Stimulated activated naive B cell treated with anti-CD40 and anti-IgM and Interleukin-4, amounts not matched to agents 10 μg/mL and 1 μg/mL and 100 μg/mL, for 72 hours (primary cell): ENCODE measurements at places on chromosomes 6 and 20.

DNA sequence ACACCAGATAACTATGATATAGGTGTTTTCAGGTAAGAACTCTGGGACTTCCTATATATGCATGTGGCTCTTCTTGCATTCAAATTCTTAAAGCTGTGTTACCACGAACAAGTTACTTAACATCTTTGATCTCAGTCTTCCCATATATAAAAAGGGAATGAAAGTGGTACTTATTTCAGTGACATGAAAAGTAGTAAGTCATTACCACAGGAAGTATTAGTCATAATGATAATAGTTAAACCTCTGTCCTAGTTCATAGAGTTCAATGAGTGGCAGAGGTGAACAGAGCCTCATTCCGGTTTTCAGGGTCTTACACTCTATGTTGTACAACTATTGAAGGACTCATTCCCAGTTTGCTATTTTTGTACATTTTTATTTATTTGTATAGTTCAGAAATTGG lies 237.0 kb downstream of the NKAIN2 start:
- no peak for DNase-seq

DNA sequence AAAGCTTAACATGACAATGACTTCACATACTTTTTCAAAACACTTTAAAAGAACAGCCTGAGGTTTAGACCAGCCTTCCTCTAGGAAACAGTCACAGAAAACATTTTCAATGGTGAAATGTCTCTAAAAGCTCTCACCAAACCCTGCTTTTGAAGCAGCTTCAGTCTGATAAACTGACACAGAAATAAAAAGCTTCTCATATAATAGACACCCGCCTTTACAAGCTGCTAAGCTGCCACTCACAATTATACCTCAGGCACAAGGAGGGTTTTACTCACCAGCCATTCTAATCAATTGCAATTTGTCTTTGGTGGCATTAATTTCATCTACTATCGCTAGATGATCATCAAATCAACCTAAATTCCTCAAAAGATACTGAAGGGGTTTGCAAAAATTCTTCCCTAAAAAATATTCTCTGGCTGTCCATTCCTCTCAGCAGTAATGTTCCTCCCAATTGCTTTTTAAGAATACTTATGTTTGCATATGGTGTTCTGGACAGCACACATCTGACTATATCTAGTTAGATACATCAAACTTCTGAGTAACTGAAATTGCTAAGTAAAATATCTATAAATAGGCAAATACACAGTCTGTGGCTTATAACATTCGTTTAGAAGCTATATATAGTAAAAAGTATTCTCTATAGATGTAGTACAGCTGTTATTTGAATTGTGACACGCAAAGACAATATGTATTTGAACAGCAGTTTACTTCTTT lies 29.4 kb downstream of the KIF13A start:
- DNase-seq = no peak

GRCh38 chr20:11987526-11987925 lies 69.8 kb downstream of the BTBD3 start:
- DNase-seq = no peak

DNA sequence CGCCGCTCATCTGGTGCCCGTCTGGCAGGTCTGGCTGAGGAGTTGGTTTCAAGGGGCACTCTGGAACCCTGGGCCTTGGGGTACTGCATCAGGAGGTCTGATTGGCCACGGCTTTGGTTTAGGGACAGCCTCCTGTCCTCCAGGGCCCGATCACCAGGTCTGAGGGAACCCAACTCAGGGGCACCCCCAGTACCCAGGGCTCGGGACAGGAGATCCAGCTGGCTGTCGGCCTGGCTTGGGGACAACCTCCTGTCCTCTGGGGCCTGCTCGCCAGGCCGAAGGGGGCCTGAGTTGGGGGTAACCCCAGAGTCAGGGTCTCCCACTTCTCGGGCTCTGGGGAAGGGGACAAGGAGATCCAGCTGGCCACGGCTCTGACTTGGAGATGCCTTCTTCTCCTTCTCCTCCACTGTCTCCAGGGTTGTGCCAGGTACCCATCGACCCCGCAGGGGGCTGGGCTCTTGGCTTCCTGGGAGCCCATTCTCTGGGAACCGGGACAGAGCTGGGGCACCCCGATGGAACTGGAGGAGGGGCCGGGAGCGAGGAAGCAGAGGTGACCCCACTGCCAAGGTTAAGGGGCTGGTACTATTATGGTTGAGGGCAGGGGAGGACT lies 2.4 kb upstream of the EIF6 start:
- no peak for DNase-seq

GRCh38 chr6:127366282-127367022 lies 23.0 kb upstream of the ECHDC1 start:
- no peak for DNase-seq

DNA sequence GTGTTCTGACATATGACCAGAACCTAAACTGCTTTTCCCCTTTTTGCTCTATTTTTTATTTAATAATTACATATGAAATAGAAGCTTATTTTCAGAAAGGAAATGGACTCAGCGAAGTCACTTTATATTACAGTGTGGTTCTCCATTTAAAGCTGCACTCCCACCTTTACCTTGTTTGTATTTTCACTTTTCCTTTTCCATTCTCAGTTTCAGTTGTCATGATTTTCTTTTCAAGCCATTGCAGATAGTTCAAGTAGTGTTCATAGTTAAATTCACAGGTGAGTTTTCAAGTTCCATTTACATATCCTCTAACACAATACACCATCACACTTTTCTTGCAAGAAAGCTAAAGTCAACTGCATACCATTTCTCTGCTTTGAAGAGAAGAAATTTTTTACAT lies 400.2 kb downstream of the HACE1 start:
- no peak for DNase-seq

GRCh38 chr6:41255638-41256246 lies 27.6 kb downstream of the TREML4 start:
- no peak for DNase-seq

DNA sequence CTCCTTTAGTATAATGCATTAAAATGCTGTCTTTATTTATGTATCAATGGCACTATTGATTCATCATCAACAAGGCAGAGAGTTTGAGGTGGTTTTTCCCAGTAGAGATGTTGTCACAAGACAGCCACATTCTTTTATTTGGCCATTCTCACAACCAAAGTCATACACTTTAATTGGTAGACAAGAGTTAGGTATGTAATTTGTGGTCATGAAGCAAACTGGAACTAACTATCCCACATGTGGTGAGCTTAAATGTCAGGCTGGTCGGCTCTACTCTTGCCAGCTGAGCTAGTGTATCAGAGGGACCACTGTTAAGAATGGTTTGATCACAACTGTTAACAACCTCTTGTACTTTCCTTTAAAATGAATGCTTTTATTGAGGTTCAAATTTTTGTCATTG lies 714.6 kb downstream of the CD109 start:
- no peak for DNase-seq

DNA sequence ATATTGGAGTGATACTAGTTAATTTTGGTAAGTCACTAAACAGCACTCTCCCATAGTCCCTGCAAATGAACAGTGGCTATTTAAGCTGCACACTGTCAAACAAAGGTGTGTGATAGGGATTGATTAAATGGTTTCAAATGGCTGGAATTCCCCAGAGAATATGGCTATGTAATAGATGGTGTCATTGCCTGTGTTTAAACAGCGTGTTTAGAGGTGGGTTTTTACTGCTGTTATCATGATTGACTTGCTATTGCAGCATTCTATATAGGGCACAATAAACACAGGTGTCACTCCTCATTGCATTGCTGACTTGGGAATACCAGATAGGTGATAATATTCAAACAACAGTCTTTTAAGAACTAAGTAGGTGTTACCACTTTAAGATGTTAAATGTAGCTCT lies 171.7 kb upstream of the MAN1A1 start:
- no peak for DNase-seq

- DNase-seq = no peak
Measured at GRCh38 chr6:150324044-150324443, 44.8 kb upstream of the IYD start.
